Hypothalamus (tissue), 51 donors: ENCODE measurements at places on chromosomes 6 and 20.

- no peak for DNase-seq
Observed at GRCh38 chr6:134299236-134299635, 18.7 kb downstream of the SGK1 start.

DNA sequence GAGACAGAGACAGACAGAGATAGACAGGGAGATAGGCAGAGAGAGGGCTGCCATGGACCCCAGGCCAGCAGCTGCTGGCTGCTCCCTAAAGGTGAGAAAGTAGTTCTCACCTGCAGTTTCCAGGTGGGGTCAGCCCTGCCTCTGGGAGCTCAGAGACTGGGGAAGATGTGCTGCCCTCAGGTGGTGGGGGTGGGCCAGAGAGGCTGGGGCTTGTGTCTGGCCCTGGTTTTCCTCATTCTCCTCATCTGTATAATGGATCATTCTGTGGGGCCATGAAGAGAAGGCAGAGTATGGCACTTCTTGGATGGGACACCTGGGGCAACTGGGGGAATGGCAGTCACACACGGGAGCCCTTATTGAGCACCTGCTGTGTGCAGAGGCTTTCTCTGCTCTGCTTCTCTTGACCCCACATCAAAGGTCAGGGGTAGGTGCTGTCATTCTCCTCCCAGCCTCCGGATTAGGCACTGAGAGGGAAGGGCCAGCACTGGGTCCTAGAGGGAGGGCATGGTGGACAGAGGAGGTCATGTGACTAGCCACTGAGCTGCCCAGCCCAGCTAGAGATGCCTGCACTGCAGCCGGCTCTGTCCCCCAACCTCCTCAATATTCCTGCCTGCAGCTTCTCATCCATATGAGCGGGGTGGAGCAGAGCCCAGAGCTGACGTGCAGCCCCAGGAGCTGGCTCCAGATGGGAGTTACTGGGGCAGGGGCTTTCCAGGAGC lies 4.1 kb downstream of the ANGPT4 start:
- DNase-seq: no peak

DNA sequence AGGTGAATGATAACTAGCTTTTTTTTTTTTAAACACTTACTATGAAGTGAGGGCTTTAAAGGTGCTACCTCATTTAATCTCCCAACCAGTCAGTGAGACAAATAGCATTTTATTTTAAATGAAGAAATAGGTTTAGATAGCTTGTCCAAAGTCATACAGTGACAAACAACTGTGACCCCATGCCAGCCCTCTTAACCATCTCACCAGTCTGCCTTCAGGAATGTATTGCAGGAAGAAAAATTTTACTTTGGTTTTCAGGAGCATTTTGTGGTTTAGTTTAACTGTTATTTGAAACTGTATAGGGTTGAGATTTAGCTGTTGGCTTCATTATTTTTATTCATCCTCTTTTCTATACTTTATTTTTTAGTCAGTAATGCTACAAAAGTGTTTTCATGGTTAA lies 18.6 kb downstream of the DSE start:
- no peak for DNase-seq

- no peak for DNase-seq
Observed at GRCh38 chr6:167236239-167236571, 54.9 kb upstream of the UNC93A start.

GRCh38 chr6:124490122-124490521 lies 472.1 kb upstream of the RNF217 start:
- DNase-seq: no peak
